Stimulated activated CD8-positive, alpha-beta memory T cell treated with anti-CD3 and anti-CD28 coated beads, Interleukin-2, amount 100 ng/mL, for 48 hours (primary cell): ENCODE measurements at places on chromosomes 2 and 18.

- no peak for DNase-seq
Measured at GRCh38 chr2:567865-568638, 109.2 kb downstream of the TMEM18 start.

DNA sequence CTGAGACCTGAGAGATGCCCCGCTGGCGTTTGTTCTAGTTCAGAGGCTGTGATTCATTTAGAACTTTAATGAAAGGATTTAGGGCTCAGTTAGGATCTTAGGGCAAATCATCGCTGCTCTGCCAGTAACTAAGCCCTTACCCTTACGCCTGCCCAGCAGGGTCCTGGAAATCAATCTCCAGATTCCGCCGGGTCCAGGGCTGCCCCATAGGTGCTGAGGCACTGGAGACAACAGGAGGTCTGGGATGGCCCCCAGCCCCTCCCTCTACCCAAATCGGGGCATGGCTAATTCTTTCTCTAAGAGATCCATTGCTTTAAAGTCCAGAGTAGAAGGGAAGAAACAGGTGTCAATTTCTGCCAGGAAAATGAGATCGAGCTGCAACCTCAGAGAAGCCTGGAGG, 83.1 kb downstream of the SDC1 start:
- DNase-seq: no peak

DNA sequence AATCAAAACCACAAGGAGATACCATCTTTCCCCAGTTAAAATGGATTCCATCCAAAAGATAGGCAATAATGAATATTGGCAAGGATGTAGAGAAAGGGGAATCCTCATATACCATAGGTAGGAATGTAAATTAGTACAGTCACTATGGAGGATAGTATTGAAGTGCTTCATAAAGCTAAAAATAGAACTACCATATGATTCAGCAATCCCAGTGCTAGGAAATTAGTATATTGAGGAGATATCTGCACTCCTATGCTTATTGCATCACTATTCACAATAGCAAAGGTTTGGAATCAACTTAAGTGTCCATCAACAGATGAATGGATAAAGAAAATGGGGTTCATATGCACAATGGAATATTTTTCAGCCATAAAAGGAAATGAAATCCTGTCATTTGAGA, 251.2 kb downstream of the ZNF804A start:
- DNase-seq: no peak

- DNase-seq: no peak
Measured at GRCh38 chr18:23812546-23813440, 123.5 kb downstream of the LAMA3 start.

GRCh38 chr2:220442012-220442411, 814.6 kb downstream of the SLC4A3 start:
- DNase-seq: no peak

- no peak for DNase-seq
Measured at GRCh38 chr2:8822218-8822617, 15.2 kb downstream of the KIDINS220 start.

- DNase-seq: no peak
Measured at GRCh38 chr2:84704505-84705244, 176.2 kb downstream of the TRABD2A start.

GRCh38 chr2:149122516-149122915, 84.0 kb downstream of the LYPD6B start:
- DNase-seq: no peak

DNA sequence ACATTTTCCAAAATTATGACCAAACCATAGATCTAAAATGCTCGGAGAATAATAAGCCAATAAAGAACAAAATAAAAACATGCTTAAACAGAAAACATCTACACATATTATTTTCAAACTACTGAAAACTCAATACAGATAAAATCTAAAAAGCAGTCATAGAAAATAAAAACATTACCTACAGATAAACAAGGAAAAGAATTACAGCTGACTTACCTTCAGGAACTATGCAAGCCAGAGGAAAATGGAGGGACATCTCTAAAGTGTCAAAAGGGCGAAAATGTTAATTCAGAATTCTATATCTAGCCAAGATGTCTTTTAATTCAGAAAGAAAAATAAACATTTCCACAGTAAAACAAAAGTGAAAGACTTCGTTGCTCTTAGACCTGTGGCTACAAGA, 112.9 kb upstream of the GYPC start:
- DNase-seq: no peak

DNA sequence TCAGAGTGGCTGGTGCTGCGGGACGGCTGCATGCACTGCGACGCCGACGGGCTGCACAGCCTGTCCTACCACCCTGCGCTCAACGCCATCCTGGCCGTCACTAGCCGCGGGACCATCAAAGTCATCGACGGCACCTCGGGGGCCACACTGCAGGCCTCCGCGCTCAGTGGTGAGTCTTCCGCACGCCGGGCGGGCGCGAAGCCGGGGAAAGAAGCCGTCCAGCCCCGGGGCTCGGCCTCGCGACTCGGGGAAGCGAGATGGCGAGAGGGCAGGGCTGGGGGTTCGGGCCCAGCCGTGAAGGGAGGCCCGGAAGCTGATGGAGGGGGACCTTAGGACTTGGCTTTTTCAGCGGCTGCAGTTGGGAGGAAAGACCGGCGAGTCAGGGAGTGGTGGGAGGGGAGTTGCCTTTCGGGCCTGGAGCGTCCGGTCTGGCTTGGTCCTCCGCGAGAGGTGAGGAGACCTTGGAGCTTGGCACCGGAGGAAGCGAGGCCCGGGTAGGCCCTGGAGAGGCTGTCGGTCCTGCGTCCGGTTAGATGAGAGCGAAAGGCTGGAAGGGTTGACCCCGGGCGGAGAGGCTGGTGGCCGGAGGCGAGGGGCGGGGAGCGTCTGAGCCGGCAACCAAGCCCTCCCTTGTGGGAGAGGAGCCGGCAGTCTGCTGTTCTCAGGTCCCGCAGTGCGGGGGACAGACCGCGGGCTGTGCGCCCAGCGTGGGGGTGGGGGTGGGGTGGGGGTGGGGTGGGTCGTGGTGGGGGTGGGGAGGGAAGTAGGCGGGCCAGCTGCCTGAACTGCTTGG, 691 bp downstream of the BIRC6 start:
- peak; percentile 18 for DNase-seq

- no peak for DNase-seq
Measured at GRCh38 chr2:63950414-63950813, 68.8 kb downstream of the VPS54 start.

DNA sequence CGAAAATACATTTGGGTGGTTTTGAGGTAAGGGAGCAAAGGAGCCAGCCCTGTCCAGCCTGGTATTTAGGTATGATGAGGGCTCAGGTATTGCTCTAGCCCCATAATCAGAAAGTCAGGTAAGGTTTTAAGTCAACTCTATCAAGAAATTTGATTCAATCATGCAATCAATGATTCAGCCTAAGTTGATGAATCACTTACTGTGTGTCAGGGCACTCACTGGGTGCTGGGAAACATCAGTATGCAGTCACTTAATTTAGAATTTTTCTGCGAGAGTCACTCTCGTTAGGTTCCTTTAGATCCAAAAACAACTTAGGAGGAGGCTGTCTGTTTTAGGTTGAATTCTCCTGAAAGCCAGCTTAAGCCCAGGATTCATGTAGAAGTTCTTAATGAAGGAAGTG, 17.7 kb upstream of the SERPINB2 start:
- no peak for DNase-seq

- DNase-seq: no peak
Measured at GRCh38 chr2:238523158-238524110, 96.7 kb downstream of the ASB1 start.

GRCh38 chr2:207504513-207505170, 25.1 kb upstream of the CREB1 start:
- no peak for DNase-seq

- no peak for DNase-seq
Measured at GRCh38 chr2:70698847-70699246, 69.2 kb downstream of the ADD2 start.

- DNase-seq: peak; percentile 79
Measured at GRCh38 chr2:218896501-218897393, 16.1 kb downstream of the WNT10A start.

DNA sequence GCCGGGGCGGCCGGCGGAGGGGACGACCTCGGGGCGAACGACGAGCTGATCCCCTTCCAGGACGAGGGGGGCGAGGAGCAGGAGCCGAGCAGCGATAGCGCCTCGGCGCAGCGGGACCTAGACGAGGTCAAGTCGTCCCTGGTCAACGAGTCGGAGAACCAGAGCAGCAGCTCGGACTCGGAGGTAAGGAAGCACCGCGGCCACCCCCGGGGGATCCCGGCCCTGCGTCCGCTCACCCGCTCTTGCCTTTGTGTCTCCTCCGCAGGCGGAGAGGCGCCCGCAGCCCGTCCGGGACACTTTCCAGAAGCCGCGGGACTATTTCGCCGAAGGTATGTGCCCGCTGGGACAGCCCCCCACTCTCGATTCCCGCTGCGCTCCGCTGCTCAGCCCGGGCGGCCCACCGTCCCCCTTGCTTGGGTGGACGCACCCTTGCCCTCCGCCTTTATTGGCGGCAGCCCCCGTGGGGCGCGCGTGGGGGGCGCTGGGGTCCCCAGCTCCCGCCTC, 611 bp downstream of the TCF7L1 start:
- DNase-seq: no peak

DNA sequence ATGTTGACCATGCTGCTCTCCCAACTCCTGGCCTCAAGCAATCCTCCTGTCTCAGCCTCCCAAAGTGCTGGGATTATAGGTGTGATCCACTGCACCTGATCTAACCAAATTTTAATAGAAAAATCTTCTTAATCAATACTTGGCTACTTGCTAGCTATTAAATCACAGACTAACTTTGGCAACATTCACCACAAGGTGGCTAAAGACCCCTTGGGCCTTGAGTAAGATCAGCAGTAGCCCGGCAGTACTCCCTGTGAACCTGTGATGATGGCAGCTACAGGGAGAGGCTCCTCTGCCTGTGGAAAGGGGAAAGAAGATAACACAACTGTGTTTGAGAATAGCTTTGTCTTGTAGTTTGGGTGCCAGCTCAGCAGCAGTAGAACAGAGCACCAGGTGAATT, 102.9 kb downstream of the SLC39A10 start:
- DNase-seq: no peak

DNA sequence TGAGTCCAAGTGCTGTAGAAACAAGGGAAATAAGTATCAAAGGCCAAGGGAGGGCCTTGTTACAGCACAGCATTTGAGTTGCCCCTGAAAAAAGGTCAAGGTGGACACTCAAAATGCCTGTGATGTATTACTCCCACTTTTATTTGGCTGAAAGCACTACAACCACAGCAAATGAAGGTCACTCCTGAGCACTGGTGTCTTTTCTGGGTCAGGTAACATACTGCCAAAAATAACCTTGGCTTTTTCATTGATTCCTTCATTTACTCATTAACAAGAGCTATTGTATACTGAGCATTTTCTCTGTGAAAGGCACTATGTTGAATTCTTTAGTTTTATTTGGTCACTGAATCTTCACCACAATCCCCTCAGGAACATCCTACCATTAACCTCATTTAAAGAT, 590.3 kb downstream of the BCL11A start:
- DNase-seq: no peak

- no peak for DNase-seq
Measured at GRCh38 chr2:1588978-1589621, 155.2 kb downstream of the PXDN start.

- DNase-seq: no peak
Measured at GRCh38 chr2:25700221-25700660, 26.9 kb upstream of the DTNB start.

DNA sequence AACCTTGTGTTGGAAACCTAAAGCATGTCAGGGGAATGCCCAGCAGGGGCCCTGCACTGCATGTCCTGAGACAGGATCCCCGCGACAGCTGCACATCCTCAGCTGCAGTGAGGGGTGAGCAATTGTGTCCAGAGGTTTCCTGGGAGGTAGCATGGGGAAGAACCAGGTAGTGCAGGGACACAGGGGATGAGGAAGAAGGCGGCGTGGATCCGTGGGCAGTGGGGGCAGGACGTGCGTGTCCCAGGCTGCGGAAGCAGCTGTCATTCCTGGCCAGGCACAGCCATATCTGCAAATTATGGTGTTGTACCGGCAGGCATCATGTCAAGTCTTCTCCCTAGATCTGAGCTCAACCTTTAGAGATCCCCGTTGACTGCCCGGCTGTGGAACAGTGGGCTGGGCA, 238.2 kb upstream of the MYT1L start:
- DNase-seq: no peak

GRCh38 chr2:48566592-48567310, 36.8 kb downstream of the STON1 start:
- no peak for DNase-seq

- no peak for DNase-seq
Measured at GRCh38 chr2:190635781-190636180, 13.1 kb upstream of the NAB1 start.

GRCh38 chr2:136059036-136059472, 58.9 kb downstream of the CXCR4 start:
- DNase-seq: no peak

DNA sequence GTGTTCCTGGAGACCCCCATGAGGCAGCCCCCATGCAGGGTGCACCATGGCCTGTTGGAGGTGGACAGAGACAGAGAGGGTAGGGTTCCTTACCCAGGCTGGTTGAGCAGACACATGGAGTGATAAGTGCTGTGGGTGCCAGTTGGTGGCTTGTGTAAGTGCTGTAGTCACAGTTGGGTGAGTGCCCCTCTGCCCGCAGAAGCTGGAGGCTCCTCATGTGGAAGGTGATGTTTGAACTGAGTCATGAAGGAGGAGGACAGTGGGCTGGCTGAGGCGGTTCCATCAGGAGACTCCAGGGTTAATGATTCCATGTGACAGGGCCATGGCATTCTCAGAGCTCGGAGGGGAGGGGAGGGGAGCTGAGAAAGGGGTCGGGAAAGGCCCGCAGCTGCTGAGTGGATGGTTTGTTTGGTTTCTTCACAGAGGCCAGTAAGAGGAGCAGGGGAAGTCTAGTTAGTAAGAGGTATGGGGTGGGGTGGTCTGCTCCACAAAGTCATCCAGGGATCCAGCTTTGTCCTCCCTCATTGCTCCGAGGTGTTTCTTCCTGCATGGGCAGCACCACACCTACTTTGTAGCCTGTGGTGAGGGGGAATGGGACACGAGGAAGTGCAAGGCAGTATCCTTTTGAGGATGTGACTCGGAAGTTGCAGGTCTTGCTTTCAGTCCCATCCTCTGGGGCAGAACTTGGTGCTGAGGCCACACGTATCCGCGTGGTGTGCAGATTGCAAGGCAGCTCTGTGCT, 13.6 kb downstream of the IMPA2 start:
- DNase-seq: no peak
